ENCODE measurements at places on chromosomes 3 and 15.

GRCh38 chr15:60179786-60180391 lies 175.8 kb downstream of the FOXB1 start:
- DNase-seq: peak; percentile 56

DNA sequence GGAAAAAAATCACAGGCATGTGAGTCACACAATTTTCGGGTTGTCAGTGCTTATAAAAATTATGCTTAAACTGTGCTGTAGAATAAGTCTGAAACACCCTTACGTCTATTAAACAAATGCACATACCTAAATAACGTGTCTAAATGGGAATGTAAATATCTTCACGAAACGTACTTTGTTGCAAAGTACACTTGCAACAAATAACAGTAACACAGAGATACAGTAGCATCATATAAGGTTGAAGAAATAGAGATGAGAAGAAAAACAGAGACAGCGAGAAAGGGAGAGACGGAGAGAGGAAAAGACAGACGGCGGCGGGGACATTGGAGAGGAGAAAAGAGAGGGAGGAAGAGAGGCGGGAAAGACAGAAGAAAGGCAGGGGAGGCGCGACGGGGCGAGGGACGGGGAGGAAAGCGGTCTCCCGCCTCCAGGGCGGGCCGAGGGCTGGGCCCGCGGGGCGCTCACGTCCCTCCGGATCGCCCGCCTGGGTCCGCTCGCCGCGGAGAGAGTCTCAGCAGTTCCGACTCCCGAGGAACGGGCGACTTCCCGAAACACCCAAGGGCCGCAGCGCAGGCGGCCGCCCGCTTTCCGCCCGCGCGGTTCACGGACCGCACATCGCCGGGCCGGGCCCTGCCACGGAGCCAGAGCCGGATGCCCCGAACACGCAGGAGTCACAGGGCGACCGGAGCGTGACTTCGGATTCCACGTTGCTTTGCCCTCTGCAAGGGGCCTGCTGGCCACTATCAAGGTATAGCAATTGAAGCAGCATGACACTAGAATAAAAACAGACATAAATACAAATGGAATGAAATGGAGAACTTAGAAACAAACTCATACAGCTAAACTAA lies 153.4 kb downstream of the LMLN start:
- no peak for DNase-seq

DNA sequence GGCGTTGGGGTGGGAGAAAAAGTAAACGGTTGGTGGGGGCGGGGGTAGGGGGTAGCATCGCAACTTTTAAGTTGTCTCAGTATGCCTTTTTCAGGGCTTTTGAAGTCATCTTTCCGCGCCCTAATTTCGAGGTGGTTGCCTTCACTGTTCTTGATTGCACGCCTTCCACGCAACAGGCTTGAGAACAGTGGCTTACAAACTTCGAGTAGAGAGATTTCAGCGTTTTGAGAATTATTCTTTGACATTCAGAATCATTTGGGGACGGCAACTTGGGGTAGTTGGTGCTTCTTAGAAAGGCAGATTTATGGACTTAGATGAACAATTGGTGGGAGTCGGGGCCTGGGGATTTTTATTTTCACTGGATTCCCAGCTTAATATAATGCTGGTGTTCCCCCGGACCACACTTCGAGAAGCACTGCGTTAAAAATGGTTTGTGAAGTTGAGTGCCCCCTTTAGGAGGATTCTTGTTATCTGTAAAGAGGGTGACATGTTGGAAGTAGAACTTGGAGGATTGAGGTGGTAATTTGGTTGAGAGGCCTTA lies 880 bp downstream of the PPP4R2 start:
- peak; percentile 64 for DNase-seq

DNA sequence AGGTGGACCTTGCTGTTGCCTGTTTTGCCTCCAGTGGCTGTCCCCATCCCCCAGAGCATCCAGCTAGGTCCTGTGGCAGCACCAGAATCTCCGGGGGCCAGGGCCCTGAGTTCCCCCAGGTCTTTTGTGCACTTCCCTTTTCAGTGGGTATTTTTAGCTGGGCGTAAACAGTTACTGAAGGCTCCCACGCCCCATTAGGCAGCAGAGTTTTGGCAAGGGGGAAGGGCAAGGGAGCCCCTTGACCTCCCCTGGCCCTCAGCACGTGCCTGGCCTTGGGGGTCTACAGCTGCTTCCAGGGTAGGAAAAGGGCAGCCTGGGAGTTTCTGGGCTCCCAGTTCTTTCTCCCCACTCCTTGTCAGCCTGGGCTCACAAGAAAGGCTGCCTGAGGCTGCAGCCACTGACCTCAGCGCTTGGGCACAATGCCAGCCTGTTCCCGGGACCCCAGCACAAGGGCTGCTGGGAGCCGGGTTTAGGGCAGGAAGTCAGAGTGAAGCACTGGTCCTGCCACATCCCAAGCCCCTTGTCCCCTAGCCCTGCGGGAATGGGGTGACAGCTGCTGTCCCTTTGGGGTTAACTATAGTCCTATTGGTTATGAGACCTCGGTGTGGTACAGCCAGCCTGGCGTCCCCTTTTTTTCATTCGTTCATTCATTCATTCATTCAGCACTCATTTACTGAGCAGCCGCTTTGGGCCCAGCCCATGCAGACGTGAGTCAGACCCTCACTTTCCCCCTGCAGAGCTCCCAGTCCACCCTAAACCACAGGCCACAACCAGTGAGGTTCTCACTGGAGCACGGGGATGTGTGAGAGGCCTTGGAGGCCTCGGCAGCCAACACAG lies 8.4 kb downstream of the CSK start:
- DNase-seq: peak; percentile 36

DNA sequence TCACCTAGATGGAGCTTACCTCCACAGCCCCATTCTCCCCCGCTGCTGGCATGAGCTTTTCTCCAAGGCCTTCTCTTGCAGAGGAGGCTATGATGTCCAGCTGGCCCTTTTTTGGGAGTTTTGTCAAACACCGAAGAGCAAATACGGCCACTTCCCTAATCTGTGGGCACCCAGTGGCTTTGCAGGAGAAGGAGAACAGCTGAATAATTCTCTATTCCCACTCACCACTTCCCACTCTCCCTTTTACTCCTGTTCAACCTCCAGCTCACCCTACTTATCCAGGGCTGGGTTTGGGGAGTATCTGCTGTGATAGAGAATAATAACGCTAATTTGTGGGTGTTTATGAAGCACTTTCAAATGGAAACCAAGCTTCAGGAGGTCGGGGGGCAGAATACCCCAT lies 93.0 kb downstream of the AAGAB start:
- no peak for DNase-seq

DNA sequence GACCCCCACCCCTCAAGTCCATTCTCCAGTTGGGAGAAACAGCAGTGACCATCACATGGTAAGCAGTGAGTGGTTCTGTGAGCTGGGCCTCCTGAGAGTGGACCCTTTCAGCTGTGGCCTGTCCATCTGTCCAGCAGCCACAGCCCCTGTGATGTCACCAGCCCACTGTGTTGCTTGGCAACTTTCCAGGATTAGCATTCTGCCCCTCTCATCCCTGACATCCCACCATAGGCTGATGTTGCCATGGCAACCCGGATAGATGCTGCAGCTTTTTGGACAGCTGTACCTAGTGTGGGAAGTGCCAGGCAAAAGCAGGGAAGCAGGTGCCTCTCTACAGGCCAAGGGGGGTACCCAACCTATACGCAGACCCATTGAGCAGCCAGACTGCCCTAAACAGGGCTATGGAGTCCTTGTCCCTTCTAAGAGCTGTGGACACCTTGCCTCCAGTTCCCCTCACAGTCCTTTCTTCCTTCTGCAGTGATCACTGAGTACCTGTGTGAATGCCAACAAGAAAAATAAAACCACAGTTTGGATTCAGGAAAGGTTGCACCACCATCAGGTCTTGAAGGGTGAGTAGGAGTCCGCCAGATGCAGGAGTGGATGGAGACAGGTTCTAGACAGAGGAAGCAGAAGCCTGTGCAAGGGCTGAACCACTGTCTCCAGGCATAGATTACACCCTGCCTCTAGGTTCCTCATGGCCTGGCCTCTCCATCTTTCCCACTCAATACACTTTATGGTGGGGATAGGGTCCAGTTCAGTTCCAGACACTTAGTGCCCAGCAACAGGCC lies at the start of gene DNAH1:
Gene DNAH1, plus strand, starts transcription at position 343 of the 788 bp plus-strand sequence. CDS start 6,124 bp downstream, outside the sequence.
- DNase-seq: no peak

- no peak for DNase-seq
These were observed 651.9 kb downstream of the RBMS3 start for GRCh38 chr3:29932696-29933325.

- DNase-seq: no peak
These were observed 248.7 kb upstream of the IL12A start for GRCh38 chr3:159739969-159740368.

- no peak for DNase-seq
These were observed 214.9 kb downstream of the IL20RB start for GRCh38 chr3:137172728-137173127.

- DNase-seq: no peak
These were observed 31.0 kb downstream of the IQSEC1 start for GRCh38 chr3:13042127-13042701.

DNA sequence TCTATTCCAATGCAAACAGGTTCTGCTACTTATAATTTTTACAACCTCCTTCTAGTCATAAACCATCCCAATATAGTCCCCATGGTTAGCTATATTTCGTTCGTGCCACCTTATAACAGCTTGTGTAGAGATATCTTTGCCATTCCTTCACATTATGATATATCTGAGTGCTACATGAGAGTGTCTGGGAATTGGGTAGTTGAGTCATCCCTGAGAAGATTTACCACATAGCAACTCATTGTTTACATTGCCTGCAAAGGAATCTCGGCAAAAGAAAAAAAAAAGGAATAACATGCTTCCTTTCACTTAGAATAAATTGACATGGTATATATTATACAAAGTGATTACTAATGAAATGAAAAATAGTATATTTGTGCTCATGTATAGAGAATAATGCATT lies 86.0 kb upstream of the VGLL3 start:
- DNase-seq: no peak

DNA sequence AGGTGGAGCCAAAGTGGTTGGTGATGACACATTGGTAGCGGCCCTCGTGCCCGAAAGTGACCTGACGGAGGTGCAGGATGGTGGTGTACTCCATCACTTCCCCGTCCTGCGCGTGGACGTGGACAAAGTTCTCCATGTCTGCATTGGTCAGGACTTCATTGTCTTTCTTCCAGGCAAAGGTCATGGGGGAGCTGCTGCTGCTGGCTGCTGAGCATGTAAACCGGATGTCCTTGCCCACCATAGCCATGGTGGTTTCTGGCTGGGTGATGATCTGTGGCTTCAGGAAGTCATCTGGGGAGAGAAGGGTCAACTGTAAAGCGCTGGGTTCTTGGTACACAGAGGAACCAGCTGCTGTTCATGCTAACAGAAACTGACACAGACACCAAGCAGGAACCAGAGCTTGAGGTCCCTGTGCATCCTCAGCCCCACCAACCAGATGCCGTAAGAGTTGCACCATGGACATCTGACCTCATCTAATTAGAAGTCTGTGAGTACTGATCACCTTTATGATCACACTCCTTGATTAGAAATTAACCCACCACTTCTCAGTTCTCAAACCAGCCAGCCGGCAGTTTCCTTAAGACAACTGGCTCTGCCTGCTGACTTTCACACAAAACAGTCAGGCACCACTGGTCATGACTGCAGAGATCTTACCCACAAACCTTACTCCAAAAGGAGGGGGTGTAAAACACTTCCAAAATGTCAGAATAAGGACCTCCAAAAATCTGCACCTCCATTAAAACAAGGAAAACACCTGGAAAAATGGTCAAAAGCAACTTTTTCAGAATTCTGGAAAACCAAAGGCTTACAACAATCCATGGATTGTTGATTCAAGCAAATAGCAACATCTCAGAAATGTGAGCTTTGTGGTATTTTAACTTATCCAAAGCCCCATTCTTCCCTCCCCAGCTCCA lies 114.6 kb downstream of the LRIG1 start:
- no peak for DNase-seq

GRCh38 chr15:65344914-65345275 lies 32.9 kb downstream of the IGDCC3 start:
- DNase-seq: no peak

GRCh38 chr15:100333236-100333635 lies 8.5 kb downstream of the ADAMTS17 start:
- DNase-seq: no peak

GRCh38 chr15:41934843-41935242 lies 37.5 kb downstream of the EHD4 start:
- peak; percentile 85 for DNase-seq

DNA sequence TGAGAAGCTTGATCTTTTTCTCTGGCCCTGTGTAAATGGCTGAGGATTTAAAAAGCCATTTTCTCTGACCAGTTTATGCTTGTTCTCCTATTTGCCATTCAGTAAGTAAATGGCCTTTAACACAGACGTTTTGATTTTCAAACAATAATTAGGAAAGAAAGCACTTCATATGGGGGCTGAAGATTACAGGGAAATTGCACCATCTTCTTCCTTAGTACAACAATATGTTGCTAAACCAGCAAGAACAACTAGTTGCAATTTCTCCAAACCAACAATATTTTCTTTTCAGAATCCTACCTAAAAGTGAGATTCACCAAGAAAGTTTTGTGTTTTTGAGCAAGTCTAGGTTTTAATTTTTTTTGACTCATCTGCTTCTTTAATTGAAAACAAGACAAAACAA lies 80.5 kb upstream of the CCNL1 start:
- no peak for DNase-seq

All from CD4-positive, alpha-beta T cell treated with Interleukin-10 for 1 hour (primary cell).